ENCODE measurements at places on chromosomes 7 and 10.

DNA sequence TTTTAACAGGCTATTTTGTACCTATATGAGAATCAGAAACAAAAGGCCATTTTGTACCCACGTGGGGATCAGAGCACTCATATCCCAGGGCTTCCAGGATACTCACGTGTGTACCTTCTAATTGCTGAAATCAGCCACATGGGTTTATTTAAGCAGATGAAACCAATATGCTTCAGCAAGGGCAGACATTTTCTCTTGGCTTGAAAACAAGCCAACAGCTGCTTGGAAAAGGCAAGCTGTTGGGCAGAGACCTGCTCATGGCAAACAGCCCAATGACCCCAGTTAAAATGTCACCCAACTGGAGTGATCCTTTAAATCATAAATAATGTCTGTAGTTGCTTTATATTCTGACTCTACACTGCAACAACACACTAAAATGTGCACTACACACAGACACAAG is 26.5 kb upstream of the TOMM7 start:
- DNase-seq, result no peak

DNA sequence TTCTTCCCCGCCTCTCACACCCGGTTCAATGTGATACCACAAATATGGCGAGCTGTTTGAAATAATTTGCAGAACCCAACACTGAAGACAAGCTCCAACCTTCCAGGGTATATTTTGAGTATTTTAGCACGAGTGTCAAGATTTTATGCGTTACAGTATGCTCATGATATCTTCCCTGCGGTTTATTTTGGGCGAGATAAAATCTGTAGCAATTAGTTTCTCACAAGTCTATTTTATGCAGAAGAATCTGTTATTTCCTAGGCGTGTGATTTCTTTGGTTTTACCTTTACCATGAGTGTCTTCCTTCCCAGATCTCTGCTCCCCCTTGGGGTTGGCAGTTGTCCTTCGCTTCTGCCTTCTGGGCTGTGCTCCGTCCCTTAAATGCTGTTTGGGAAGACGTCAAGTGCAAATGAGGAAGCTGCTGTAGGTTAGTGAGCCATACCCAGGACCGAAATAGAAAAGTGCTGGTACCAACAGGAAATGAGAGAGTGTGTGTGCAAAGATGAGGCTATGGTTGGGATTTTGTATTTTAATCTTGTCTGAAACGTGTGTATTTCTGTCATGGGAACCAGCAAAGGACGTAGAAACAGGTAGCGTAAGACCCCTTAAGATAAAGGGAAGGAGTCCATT is 299.8 kb downstream of the KLF6 start:
- no peak for DNase-seq

- DNase-seq, result no peak
Measured at GRCh38 chr7:115409682-115410433, 488.0 kb downstream of the MDFIC start.

DNA sequence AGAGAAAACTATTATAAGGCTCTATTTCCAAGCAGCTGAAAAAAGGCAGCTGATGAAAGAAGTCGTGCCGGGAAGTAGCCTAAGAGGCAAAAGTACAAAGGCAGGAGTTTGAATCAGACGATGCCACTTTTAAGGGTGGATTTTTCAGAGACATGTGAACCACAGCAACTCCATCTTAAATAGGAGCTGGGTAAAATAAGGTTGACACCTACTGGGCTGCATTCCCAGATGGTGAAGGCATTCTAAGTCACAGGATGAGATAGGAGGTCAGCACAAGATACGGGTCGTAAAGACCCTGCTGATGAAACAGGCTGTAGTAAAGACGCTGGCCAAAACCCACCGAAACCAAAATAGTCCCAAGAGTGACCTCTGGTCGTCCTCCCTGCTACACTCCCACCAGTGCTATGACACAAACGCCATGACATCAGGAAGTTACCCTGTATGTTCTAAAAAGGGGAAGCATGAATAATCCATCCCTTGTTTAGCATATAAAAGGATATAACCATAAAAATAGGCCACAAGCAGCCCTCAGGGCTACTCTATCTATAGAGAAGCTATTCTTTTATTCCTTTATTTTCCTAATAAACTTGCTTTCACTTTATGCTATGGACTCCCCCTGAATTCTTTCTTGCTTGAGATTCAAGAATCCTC is 45.5 kb upstream of the PRSS1 start:
- no peak for DNase-seq

DNA sequence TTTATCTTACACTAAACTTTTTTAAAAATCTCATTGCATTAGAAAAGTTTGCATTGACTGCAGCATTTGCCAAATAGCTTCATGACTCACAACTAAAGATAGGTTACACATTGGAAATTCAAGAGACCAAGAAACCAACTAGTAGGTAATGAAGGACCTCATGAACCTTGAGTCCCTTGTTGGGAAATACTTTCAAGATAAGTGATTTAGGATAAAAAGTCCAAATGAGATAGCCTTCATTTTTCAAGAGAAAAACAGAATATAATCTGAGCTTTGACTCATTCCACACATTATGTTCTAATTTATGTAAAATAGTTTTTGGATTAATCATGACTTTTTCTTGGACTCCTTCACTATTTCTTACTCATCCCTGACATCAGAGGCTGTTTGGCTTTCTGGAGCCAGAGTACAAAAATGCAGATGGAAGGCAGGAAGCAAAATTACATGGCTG is 13.1 kb upstream of the LIPF start:
- DNase-seq, result no peak

DNA sequence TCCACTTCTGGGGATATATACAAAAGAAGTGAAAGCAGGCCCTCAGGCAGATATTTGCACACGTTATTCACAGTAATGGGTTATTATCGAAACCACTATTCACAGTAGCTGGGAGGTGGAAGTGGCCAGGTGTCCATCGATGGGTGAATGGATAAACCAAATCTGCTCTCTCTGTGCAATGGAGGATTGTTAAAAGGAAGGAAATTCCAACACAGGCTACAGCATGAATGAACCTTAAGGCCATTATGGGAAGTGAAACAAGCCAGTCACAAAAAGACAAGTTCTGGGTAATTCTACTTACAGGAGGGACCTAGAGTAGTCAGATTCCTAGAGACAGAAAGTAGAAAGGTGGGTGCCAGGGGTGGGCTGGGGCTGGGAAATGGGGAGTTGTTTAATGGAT is 48.5 kb upstream of the BHLHA15 start:
- no peak for DNase-seq

DNA sequence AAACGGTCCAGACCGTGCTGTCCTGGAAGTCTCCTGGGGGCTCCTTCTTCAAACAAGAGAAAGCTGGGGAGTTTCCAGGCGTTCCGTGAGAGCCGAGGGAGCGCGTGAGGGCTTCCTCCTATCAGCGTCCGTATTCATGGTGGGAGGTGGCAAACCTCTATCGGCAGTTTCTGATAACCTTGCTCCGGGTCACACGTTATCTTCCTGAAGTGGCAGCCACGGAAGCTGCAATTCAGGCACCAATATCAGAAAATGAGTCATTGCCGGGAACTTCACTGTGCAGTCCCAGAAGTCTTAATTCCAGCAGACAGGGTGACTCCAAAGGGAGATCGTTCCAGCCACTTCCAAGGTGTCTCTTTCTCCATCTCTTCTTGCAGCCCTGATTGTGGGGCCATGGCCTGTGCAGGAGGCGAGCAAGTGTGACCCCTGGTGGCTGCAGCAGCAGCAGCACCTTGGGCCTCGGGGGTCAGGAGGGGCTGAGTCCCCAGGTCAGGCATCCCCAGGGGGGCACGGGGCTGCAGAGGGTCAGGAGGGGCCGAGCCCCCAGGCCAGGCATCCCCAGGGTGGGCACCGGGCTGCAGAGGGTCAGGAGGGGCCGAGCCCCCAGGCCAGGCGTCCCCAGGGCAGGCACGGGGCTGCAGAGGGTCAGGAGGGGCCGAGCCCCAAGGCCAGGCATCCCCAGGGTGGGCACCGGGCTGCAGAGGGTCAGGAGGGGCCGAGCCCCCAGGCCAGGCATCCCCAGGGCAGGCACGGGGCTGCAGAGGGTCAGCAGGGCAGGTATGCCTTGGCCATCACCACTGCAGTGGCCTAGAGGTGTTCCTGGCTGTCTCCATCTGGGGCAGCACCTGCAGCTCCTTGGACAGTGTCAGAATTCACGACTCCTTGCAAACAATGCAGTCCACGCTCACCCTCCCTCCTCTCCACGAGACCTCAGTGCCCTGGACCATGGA is 538.7 kb downstream of the DNAJB6 start:
- DNase-seq, result peak; percentile 35

- DNase-seq, result no peak
Measured at GRCh38 chr10:125190414-125190813, 30.1 kb upstream of the CTBP2 start.

DNA sequence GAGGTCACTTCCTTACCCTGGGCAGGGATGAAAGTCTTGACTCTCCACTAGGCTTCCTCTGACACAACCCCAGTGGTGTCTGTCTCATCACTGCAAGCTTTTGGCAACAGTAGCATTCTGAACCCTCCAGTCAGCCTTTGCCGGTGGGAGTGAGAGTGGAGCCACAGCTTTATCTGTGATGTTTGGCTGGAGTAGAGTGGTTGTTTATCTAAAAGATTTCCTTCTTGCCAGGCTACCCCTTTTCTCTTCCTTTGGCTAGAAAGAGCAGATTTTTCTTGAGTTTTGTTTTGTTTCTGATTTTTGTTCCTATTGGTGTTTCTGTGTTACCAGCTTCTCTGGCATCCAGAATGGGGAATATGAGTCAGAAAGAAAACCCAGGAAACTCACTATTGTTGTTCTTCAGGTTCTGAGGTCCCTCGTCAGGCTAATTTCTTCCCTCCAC is 98.9 kb upstream of the KIF5B start:
- no peak for DNase-seq

GRCh38 chr7:134845461-134845860 is 66.0 kb downstream of the CALD1 start:
- no peak for DNase-seq

- no peak for DNase-seq
Measured at GRCh38 chr7:158111049-158111751, 476.4 kb downstream of the PTPRN2 start.

- no peak for DNase-seq
Measured at GRCh38 chr10:113523071-113523470, 29.8 kb upstream of the HABP2 start.

DNA sequence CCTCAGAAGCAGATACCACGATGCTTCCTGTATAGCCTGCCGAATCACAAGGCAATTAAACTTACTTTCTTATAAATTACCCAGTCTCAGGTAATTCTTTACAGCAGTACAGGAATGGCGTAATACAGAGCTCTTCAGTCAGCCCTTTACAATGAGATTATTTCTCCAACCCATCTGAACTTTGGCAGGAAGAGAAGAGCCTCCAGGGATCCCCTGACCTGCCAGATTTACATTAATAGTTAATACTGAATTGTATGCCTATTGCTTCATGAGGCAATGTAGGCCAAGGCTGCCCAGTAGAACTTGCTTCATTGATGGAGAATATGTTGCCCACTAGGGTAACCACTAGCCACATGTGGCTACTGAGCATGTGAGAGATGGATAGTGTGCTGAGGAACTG is 608.7 kb downstream of the SH2D4B start:
- no peak for DNase-seq

DNA sequence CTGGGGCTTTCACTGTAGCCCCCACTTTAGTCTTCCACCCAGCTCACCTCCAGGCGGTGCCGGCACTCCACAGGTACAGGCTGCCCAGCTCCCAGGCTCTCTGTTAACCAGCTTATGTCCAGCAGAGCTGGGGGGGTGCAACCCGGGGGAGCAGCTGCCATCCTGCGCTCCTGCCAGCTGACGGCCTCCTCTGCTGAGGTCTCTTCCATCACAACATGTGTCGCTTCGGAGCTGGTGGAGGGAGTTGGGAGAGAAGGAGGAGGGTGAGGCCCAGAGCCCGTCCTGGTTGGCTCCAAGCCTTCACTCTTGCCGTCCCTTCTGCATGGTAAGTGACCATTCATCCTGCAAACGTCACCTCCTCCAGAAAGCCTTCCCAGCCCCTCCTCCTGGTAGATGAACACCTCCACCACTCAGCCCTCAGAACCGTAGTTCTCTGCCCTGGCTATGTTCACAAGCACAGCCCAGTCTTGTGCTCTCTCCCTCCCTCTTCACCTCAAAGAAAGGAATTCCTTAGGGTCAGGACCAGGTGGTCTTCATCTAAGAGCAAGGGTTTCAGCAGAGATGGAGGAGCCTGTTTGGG is 1.6 kb downstream of the POLM start:
- no peak for DNase-seq

DNA sequence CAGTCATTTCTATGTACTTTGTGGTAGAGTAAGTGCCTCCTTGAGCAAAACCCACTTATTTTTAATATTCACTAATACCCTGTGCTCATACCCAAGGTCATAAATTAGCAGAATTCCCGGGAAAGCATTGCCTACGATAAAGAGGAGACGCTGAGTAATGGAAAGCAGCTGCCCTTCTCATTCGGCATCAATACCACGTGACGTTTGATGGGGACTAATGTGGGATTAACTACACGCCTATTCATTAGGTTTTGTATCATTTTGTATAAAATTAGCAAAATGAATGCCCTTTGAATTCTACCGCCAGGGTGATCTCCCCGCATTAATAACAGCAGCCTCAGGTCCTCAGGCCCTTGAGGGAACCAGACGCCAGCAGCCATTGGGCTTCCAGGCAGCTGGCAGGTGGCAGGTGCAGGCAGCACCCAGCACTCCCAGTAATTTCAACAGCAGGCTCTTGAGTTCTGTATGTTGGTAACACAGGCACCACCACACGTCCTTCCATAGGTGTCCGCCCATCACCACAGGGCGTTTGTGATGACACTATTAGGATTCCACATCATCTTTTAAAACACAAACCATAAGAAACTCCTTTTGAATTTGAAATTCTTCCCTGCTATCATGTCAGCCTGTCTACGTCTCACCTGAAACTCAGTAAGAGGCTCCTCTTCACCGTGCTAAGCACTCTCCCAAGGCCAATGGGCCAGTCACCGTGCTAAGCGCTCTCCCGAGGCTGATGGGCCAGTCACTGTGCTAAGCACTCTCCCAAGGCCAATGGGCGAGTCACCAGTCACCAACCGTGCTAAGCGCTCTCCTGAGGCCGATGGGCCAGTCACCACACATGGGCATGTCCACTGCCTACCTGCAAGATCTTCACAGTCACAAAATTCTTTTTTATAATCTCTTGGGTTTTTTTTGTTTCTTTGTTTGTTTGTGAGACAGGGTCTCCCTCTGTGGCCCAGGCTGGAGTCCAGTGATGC is 509.4 kb downstream of the PTPRN2 start:
- DNase-seq, result no peak

DNA sequence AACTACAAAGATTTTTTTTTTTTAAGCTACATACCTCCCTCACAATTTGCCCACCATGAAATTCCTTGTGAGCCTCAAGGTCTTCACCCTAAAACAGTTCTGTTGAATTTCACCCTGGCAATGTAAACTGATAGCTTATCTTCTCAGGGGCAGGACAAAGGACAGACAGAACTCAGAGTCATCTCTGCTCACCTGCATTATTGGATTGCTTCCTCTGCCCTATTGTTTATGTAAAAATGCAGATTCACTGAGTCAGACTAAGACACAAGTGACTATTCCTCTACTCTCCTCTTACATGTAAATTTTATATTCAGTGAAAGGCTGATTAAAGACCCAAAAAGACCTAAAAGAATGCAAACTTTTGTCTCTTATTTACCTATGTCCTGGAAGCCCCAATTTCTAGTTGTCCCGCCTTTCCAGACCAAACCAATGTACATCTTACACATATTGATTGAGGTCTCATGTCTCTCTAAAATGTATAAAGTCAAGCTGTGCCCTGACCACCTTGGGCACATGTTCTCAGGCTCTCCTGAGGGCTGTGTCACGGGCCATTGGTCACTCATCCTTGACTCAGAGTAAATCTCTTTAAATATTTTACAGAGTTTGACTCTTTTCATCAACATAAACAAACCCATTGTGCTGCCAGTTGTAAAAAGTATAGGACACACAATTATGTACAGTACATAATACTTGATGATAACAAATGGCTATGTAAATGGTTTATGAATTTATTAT is 440.2 kb downstream of the HTR7 start:
- DNase-seq, result no peak

- DNase-seq, result no peak
Measured at GRCh38 chr7:106692450-106693051, 31.6 kb upstream of the CCDC71L start.

All from stimulated activated CD4-positive, alpha-beta T cell treated with anti-CD3 and anti-CD28 coated beads, Interleukin-1b, Interleukin-23, amount 100 ng/mL, for 1 hour (primary cell).